ENCODE measurements at places on chromosomes 5 and 9.
A peak's percentile ranks its signal among the peaks of the same experiment; 100 is the strongest.

DNA sequence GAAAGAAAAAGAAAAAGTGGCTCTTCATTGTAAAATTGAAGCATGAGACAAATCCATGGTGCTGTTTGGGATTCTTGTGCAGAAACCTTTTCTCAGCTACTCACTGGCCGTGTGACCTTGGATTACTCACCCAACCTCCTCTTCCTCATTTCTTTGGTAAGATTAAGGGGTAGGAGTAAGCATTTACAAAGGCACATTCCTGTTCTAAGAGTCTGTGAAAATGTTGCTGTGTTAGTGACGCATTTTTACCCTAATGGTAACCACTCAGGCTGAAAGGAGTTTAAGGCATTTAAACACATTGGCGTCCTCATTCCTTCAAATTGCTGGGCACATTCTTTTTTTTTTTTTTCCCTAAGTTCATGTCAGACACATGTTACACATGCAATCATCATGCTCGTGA, 4.3 kb downstream of the RAI14 start:
- no peak overlapping the region for H3K4me3 ChIP-seq
- peaks cover 36% of the 10 kb centered on the region for H3K27me3 ChIP-seq
- peaks cover 14% of the 10 kb centered on the region for H3K4me1 ChIP-seq
- no peak overlapping the region for H3K27ac ChIP-seq
- no peaks in the 10 kb centered on the region for H3K36me3 ChIP-seq
- no peak for DNase-seq

DNA sequence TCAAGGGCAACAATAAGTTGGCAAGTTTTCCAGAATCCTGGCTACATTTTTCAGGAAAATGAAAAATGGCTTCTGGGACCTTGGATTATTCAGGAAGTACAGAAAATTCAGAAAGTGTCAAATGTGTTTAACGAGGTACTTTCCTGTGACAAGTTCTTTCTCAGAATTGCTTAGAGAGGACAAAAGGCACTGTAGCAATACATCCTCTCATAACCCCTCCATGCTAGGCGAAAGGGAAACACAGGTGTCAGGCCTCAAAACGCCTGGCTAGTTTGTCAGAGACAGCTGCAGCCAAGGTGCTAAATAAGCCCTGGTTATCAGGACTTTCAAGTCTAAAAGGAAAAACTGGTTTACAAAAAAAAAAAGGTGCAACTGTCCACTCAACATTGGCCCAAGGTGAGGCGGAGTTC, 115.2 kb downstream of the GNAQ start:
- H3K4me1 ChIP-seq, result peaks cover 20% of the 10 kb centered on the region
- no peak overlapping the region for H3K4me3 ChIP-seq
- H3K27ac ChIP-seq, result no peak overlapping the region
- H3K36me3 ChIP-seq, result peaks cover 16% of the 10 kb centered on the region

- DNase-seq, result no peak
- peaks cover 64% of the 10 kb centered on the region for H3K4me1 ChIP-seq
- no peak overlapping the region for H3K4me3 ChIP-seq
- H3K36me3 ChIP-seq, result peaks cover 22% of the 10 kb centered on the region
Observed at GRCh38 chr9:125527471-125528002, 179.5 kb downstream of the MAPKAP1 start.

DNA sequence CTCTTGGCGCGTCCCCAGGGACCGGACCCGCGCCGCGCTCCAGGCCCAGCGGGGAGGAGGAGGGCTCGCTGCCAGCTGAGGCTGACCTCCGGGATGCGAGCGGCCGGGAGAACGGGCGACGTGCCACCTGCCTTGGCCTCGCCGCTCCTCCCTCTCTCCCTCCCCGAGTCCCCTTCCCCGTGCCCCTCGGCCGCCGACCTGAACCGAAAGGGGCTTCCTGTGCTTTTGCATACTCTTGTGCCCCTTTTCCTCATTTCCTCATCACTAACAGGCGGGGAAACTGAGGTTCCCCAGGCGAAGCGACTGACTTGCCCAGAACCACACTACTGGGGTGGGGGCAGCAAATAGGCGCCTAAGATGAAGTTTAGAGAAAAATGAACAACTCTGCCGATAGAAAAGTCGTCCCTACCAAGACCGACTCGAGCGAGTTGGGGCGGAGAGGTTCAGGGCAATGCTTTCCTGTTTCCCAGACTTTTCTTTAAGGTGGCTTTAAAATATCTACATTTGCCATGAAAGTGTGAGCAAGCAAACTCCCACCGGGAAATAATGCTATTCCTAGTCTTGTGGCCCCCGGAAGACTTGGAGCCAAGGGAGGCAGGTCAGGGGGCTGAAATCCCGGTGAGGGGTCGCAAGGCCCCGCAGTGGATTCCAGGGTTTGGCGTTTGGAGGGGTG, 580 bp upstream of the DUSP1 start:
- peaks cover 27% of the 10 kb centered on the region for H3K36me3 ChIP-seq
- peaks cover 65% of the 10 kb centered on the region for H3K4me1 ChIP-seq
- no peaks in the 10 kb centered on the region for H3K27me3 ChIP-seq
- DNase-seq, result no peak
- peak overlapping the region; percentile 93 for H3K27ac ChIP-seq

- peak overlapping the region; percentile 32 for H3K4me3 ChIP-seq
- H3K27me3 ChIP-seq, result peaks cover 8% of the 10 kb centered on the region
- peaks cover under 1% of the 10 kb centered on the region for H3K36me3 ChIP-seq
- peak overlapping the region; percentile 22 for H3K27ac ChIP-seq
- DNase-seq, result peak; percentile 59
Observed at GRCh38 chr5:672329-673160, 20.6 kb downstream of the TPPP start.
